ENCODE measurements at places on chromosomes 16 and 17.

DNA sequence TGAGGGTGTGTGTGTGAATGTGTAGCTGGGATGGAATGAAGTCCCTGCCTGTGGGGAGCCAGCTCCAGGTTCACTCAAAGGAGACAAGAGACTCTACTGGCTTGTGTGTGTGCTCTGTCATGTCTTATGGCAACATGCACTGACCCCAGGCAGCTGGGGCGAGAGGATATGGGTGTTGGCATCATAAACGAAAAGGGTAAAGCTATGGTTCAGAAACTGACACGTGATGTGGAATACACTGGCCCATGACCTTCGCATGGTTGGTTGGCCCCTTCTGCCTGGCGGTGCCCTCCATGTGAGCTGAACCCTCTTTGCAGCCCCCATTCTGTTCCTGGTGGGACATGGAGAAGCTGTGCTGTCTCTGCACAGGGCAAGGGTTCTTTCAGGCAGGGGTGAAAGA lies 21.9 kb downstream of the ZNF750 start:
- DNase-seq = no peak

GRCh38 chr17:28948342-28948741 lies 3.0 kb downstream of the PHF12 start:
- DNase-seq = no peak

- DNase-seq = peak; percentile 71
Measured at GRCh38 chr17:3944485-3945388, 19.5 kb downstream of the ATP2A3 start.

DNA sequence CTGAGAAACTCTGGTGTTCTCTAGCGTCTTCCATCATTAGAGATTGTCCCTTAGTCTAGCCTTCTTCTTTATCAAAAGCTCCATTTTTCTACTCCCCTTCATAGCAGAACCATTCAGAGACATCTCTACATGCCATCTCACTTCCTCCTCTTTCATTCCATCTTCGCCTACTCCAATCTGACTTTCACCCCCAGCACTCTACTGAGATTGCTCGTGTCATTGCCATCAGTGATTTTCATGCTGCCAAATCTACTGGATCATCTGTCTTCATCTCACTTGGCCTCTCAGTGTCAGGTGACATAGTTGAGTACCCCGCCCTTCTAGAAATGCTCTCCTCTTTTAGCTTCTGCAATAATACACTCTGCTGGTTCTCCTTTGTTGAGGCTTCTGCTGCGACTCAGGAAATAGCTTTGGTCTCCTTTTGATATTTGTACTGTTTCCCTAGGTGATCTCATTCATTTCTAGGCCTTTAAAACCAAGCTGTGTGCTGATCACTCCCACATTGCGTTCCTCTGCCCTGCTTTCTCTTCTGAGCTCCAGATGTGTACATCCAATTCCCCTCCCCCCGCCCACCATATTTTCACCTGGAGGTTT lies 119.1 kb downstream of the FTO start:
- no peak for DNase-seq

DNA sequence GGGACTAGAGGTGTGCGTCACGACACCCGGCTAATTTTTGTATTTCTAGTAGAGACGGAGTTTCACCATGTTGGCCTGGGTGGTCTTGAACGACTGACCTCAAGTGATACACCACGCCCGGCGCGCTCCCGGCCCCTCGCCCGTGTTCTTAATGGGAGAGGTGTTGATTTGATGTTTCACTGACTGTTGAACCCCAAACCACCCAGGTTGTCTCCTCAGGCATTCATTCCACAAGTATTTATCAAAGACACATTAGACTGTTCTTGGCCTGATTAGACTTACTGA lies 1.4 kb downstream of the CENPN start:
- no peak for DNase-seq

DNA sequence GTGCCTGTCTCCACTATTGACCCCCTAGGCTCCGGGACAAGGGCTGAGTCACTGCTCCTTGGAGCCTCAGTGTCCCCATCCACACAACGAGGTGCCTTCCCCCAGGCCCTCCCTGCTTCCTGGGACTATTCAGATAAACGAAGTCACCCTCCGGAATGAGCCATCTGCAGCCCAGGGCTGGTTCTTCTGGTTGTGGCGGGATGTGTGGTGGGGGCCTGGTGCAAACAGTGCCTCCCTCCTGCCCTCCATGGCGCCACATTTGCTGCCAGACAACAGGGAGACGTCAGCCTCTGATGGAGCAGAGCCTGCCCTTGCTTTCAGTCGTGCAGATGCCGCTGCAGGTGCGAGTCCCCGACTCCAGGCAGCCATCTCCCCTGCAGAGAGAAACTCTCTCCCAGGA lies 5.1 kb upstream of the KRT16 start:
- no peak for DNase-seq

GRCh38 chr17:50561746-50562141 lies 1.2 kb downstream of the CACNA1G start:
- DNase-seq = no peak

GRCh38 chr16:66798161-66798560 lies 3.2 kb downstream of the TERB1 start:
- no peak for DNase-seq

GRCh38 chr16:2971134-2971984 lies 2.2 kb downstream of the PAQR4 start:
- no peak for DNase-seq

- no peak for DNase-seq
Measured at GRCh38 chr16:1890708-1891050, 18.7 kb upstream of the MEIOB start.

DNA sequence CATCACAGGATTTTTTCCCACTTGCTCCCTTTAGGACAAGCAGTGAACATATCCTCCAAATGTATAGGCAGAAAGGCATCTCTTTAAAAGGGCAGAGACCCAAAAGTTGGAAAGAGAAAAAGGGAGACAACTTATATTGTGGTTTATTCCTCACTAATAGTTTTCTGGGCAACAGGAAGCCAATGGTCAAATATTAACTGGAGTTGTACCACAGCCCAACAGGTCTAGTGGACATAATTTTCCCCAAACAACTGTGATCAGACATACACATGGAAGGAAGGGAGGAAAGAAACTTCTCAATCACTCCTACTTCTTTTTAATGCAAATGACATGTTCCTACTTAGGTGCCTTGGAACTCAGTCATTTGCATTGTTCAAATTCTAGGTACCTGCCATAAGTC lies 78.4 kb downstream of the SOX9 start:
- DNase-seq = no peak

DNA sequence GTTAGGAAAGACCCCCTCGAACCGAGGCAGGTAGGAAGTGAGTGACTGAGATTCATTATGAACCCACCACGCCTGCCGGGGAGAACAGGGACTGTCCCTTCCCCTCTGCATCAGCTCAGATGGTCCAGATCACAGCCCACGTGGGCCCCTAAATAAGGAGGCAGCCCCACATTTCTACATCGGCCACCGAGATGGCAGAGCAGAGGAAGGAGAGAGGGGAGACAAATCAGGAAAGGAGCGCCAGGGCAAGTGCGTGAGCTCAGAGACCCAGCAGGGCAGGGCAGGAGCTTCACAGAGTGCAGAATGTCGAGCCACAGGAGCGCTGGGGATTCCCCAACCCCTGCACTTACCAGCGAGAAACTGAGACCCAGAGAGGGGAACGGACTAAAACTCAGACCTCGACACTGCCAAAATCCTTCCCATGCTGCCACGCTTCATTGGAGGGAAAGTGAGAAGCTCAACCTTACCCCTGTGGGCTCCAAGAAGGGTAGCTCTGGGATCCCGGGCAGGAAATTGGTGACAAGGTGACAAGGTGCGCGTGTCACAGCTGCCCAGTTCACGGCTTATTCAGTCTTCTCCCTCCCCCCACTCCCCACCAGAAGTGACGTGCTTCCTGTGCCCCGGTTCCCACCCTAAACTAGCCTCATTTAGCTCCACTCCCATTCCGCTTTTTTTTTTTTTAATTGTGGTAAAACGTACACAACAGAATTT lies at the start of gene ICAM2:
Gene ICAM2, minus strand, starts transcription at position 578 of the 711 bp plus-strand sequence. CDS start 13,942 bp downstream, outside the sequence.
- no peak for DNase-seq

DNA sequence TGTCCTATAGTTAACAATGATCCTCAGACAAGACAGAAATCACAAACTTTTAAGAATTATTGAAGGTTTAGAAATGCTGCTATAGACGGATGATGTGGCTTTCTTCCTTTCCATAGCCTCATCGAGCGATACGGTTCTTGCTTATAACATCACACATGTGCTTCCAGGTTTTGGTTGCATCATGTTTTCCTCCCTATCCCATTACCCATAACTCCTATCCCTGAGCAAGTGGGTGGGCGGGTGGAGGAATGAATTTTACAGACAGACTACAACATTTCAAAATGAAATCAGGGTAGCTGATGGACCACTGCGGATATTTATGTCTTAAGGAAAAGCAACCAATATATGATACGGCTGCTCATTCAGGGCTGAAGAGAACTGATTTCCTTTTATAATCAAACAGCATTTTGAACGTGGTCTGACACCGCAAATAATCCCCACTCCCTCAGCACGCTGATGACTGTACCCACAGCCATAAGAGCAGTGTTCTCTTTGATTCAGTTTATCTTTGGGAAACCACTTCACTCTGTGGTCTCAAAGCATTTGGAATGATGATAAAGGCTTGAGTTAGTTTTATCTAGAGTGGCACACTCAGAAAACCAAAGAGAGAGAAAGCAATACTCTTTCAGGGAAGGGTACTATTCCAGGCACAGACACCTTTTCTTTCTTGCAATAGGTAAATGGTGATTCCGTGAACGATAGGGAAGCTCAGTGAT lies 4.6 kb upstream of the AKTIP start:
- DNase-seq = no peak

- no peak for DNase-seq
Measured at GRCh38 chr16:53948326-53948725, 244.4 kb downstream of the FTO start.

DNA sequence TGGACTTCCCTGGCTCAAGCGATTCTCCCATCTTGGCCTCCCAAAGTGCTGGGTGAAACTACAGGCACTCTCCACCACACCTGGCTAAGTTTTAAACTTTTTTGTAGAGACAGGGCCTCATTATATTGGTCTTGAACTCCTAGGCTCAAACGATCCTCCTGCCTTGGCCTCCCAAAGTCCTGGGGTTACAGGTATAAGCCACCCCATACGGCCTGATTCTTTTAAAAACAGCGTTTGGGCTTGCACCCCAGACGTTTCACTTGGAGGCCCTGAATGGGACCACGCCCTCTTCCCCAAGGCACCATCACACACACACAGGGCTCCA lies 29.4 kb upstream of the GINS2 start:
- DNase-seq = no peak

DNA sequence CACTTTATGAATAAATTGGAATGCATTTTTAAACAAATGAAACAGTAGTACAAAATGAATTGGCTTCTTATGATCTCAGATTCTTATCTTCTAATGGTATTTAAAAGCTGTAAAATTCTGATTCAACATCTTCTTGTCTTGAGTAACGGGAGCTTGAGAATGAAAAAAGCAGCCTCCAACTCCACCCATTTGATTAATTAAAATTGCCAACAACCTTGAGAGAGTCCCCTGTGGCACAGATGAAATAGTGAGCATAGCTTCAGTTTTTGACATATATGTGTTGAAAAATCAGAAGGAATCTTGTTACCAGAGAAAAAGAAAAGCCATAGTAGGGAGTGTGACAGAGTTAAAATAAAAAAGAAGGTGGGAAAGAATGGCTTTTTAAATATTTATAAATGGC lies 1426.1 kb upstream of the CDH8 start:
- DNase-seq = no peak

- no peak for DNase-seq
Measured at GRCh38 chr17:71203953-71204352, 916.9 kb upstream of the SOX9 start.

GRCh38 chr17:4712526-4712925 lies 2.1 kb downstream of the ARRB2 start:
- no peak for DNase-seq

- no peak for DNase-seq
Measured at GRCh38 chr17:38594152-38594551, 11.6 kb downstream of the SRCIN1 start.

GRCh38 chr16:72162105-72162692 lies 9.8 kb downstream of the PMFBP1 start:
- DNase-seq = no peak

DNA sequence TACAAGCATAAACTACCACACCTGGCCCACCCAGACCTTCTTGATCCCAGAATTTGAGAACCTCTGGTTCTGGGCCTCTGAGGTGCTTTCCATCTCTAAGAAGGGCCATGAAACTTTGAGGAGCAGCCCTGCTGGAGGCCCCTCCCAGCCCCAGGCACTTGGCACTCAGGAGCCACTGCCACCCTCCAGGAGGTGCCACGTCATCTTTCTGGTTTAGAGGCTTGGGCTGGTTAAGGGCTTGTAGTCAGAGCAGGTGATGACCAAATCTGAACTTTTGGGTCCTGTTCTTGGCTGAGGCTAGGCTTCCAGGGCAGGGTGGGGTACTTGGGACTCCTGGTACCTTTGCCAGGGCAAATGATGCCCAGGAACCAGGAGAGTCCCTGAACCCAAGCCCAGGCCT lies 13.8 kb upstream of the DLX4 start:
- no peak for DNase-seq

- DNase-seq = no peak
Measured at GRCh38 chr17:45369421-45369820, 52.6 kb upstream of the MAP3K14 start.

- no peak for DNase-seq
Measured at GRCh38 chr16:78955206-78955605, 645.3 kb downstream of the MAF start.

DNA sequence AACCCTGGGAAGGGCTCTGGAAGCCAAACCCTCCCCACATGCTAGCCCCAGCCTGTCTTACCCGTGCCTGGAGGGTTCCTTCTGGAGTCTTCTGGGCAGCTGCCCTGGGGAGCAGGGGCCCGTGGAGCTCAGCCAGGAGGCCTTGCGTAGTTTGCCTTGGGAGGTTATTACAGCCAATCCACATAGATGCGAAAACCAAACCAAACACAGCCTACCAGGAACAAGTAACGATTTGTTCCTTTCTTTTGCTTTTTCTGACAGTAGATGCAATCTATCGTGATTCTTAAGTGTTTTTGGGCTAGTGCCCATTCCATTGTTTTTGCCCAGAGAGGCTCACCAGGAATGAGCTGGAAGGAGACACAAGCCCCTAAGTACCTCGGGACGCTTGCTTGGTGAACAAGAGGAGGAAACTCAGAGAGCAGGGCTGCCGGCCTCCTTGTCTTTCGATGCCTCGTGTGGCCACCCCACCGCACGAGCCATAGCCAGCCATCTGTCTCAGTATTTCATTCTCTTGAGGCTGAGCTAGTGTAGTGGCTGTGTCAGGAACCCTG lies 102.7 kb upstream of the NOL11 start:
- no peak for DNase-seq

All from GM12892 (cell line).